ENCODE measurements at places on chromosomes 16 and 17.

DNA sequence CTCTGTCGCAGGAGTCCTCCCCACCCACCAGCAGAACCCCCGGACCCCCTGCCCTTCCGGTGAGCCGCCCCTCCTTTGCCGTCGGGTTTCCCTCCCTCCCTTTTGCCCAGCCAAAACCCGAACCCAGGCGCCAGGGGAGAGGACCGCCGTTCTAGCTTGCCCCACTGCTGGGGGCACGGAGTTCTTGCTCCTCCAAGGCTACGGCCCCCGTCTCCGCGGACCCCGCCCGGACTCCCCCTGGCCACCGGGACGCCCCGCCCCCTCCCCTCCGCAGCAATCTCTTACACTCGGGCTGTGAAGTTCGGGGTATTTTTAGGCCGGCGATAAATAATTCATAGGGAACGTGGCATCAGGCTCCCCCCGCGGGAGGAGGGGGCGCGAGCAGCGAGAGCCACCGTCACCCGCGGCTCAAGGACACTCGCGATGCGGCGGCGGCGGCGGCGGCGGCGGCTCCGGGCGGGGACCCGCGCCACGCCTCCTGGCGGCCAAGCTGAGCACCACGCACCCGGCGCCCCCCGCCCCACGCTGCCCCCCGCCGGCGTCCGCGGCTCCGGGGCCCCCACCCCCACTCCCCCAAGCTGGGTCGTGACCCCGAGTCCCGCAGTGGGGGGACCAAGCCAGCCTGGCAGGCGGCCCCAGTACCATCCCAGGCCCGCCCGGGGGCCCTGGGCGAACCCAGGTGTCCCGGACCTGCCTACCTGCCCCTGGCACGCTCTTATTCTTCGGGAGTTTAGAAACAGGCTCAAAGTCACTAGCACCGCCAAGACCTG, at the start of gene GRIN2C:
Gene GRIN2C, minus strand, starts transcription at position 427 of the 770 bp plus-strand sequence. CDS start 4,793 bp downstream, outside the sequence.
- no peak for DNase-seq

DNA sequence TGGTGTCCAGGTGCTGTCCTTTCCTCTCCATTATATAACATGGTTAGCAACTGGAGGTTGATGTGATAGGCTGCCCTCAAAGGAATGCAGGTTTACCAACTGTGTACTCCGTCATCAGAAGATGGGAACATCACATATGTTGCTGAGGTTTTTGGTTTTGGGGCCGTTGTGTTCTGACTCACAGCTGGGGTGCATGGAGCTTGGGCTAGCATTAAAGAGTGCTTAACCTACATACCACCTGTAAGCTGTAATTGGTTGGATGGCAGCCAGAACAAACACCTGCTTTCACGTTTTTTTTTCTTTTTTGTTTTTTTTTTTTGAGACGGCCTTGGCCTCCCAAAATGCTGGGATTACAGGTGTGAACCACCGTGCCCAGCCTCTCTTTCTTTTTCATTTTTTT, 20.9 kb downstream of the TMEM11 start:
- no peak for DNase-seq

DNA sequence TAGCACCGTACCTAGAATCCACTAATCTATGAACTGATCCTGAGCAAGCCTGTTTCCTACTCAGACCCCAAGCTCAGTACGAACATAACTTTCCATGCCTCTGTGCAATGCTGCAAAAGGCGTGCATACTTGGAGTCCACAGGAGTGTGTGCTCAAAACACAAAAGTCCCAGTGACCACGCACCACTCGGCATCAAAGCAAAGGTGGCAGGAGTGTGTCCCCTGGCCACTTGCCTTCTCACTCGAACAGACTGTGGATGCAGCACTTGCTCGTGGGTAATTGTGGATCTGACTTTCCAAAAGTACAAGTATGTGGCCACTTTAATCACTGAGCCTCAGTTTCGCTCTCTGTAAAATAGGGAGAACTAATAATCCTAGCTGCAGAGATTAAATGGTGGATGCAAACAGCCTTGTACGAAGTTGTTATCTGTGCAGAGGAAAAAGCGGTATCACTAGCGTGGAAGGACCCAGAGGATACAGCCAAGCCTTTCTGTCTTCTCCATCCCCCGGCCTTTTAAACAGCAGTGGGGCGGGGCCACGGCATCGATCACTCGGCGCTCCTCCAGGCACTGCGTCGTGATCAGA, 311 bp upstream of the KDM8 start:
- DNase-seq, result peak; percentile 85

- no peak for DNase-seq
Measured at GRCh38 chr17:38343608-38344419, at the start of gene GPR179. TSS of gene GPR179 (minus strand) at chr17:38343956. CDS start at chr17:38343789, 167 bp downstream.

- no peak for DNase-seq
Measured at GRCh38 chr17:13931800-13932460, 137.4 kb upstream of the COX10 start.

GRCh38 chr17:73654241-73654640, 10.0 kb upstream of the SDK2 start:
- DNase-seq, result no peak

DNA sequence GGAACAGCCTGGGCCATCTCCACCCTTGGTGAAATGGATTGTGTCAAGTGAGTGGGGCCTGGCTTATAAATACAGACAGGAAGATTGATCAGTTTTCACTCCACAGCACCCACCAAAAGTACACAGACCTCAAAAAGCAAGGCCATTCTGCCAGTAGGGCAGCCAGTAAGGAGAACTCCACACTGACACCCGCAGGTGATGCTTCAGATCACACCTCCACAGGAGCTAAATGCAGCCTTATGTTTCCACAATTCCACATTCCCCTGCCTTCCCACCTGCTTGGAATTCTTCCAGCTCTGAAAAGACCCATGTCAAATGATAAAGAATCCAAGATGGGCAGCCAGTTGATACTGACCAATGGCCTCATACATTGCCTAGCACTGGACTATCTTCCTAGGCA, 191.1 kb downstream of the ZFHX3 start:
- peak; percentile 43 for DNase-seq

GRCh38 chr16:22330326-22330725, 33.1 kb downstream of the POLR3E start:
- DNase-seq, result no peak

DNA sequence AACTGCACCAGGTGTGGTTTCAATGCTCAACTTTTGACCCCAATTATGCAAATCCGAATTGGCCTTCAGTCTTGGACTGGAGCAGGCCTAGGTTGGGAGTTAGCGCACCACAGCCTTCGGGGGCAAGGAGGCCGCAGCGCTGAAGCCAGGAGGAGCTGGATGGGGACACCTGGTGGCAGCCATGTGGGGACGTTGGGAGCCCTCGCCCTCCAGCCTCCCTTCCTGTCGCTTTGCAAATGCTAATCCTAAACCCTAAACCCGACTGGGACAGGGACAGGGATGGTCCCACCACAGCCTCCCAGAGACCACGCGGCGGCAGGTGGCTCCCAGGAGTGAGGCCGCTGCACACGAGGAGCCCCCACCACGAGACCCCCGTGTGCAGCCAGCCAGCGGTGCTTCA, 58.7 kb downstream of the KLHDC4 start:
- DNase-seq, result no peak

DNA sequence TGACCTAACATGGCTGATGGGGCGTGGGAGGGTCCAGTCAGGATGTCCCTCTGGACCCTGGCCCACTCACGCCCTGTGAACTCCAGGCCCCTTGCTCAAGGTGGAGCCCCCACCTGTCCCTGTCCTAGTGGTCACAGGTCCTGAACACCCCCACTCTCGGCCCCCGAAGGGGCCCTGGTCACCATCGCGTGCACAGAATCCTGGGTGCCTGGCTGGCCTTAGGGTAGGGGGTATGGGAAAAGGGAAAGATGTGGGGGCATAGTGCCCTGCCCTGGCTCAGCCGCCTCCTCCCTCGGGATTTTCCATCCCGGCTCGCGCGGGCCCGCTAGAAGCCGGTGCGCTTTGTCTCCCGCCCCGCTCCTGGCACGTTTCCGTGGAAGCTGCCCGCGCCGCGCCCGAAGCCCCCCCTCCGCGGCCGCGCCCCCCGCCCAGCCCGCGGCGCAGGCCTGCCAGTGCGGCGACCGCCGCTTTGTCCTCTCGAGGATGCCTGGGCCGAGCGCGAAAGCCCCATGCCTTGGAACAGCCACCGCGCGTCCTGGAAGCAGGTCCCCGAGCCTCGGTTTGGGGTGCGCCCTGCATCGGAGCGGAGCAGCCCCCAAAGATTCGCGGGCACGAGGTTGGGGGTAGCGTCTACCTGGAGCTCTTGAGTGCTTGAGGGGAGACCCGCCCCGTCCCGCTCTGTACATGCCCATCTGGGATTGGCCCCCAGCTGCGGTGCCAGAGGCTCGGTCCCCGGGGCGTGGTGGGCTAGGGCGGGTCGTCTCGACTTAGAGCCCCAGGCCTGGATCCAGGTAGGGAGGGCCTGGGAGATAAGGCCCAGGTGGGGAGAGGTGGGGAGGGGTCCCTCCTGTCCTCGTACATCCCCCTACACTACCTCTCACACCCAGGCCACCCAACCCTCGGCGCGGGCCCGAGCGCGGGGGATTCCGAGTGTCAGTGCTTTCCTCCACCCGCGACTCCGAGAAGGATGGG, 1.3 kb downstream of the SMPD3 start:
- no peak for DNase-seq

DNA sequence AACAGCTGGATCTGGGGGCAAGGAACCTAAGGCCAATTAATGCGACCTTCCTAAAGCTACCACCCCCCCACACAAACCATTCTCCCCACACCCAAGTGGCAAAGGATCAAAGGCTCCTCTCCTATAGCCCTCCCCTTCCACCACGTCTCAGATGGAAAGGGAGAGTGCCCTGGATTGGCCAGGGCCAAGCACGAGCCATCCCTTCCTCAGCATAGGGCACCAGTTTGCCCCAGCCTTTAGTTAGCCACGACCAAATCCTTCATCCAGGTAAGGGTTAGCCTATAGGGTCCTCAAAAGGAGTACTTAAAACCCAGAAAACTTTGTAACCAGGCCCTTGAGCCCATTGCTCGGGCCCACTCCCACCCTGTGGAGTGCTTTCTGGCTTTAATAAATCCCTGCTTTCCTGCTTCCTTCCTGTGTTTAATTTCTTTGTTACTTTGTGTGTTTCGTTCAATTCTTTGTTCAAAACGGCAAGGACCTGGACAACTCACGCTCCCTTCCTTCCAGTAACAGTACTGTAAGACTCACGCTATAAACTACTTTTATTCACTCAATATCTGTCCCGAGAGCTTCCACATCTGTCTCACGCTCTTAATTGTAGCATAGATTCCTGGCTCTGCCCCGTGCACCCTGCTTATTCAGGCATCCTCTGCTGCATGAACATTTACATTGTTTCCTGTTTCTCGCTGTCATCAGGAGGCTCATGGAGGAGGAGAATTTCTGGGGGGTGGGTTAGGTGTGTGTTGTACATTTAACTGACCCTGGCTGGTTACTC, 62.3 kb downstream of the TNFRSF13B start:
- DNase-seq, result no peak

DNA sequence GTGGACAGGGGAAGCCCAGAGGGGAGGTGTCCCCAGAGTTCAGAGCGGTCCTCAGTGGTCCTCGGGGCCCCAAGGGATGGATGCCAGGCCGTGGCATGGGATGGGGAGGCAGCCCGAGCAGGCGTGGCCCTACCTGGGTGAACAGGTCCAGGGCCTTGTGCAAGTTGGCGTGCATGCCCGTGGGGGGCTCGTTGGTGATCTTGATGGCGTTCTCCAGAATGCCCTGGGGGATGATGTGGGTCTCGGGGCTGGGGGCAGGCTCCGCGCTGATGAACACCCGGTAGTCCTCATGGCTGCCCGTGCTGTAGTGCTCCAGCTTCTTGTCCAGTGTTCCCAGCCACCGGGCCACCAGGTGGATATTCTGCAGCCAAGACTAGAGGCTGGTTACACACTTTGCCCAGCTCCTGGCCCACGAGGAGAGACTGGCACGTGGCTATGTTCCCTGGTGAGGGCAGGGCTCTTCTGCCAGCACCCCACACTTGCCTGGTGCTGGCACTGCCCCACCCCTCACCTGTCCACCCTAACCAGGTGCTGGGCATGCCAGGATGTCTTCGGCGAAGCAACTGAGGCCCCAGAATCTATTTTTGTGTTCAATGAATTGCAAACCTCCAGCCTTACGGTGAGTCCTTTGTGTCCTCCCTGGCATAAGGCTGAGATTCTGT, 59.2 kb downstream of the PGS1 start:
- no peak for DNase-seq

DNA sequence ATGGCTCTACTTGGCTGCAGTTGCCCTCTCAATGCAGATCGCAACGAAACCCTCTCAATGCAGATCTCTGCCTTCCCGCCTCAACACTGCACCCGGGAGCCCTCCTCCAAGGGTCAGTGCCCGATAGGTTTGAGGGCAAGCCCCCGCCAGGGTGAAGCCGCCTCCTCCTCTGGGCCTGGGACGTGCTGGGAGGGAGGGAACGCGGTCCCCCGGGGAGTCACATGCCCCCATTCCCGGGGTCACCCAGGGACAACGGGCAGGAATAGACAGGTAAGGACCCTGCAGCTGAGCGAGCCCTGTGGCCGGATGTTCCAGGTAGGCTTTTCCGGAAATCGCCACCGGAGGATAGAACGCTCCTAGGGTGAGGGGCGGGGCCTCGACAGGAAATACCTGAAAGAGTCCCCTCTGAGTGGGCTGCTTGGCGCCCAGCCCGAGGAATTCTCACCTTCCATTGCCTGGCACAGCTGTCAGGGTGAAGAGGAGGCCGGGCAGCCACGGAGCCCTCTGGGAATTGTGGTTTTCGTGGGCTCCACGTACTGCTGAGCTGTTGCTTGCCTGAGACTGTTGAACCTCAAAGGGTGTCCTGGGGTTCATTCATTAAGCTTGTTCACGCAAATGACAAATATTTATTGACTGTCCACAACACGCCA, 12.8 kb downstream of the ZNF174 start:
- DNase-seq, result no peak

DNA sequence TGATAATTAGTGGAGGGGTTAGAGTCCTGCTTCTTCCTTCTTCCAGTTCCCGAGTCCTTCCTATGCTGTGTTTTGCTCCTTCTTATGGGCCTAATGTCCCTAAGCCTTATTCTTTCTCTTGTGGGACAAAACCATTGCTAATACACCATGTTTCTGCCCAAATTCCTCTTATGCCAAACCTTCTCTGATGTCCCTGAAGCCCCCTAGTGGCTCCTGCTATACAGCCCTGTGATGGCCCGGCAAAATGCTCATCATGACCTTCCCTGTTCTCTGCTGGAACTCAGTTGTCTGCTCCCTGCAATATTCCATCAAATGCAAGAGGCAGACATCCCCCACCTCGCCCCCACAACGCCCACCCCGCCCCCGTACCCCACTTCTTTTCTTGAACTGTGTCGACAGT, 171.6 kb downstream of the CDH11 start:
- DNase-seq, result no peak

GRCh38 chr17:81382851-81383250, 12.4 kb upstream of the BAHCC1 start:
- DNase-seq, result no peak

- DNase-seq, result no peak
Measured at GRCh38 chr17:34291721-34292348, 6.3 kb downstream of the CCL11 start.

GRCh38 chr16:71846431-71846830, 655 bp downstream of the ATXN1L start:
- no peak for DNase-seq

DNA sequence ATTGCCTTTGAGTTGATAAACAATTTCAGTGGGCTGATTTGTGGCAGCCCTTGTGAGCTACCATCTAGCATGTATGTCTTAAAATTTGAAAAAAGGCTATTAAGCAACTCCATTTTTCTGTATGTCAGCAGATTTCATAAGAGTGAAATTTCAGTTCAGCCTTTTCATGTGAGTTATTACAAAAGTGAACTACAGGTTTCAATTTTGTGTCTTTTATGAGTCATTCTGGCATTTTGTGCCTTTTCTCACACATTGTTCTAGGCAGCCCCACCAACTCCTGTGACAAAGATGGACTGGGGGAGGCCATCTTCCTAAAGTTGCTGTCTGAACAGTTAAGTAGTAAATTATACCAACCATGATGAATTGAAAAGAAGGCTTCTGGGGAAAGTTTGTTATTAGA, 52.1 kb downstream of the USP10 start:
- DNase-seq, result no peak

- DNase-seq, result no peak
Measured at GRCh38 chr17:79995696-79996095, 40.0 kb downstream of the TBC1D16 start.
